Femur (tissue), 1 donor: ENCODE measurements at places on chromosomes 3 and 15.

- no peak for DNase-seq
Observed at GRCh38 chr3:105747060-105747541, 121.7 kb downstream of the CBLB start.

DNA sequence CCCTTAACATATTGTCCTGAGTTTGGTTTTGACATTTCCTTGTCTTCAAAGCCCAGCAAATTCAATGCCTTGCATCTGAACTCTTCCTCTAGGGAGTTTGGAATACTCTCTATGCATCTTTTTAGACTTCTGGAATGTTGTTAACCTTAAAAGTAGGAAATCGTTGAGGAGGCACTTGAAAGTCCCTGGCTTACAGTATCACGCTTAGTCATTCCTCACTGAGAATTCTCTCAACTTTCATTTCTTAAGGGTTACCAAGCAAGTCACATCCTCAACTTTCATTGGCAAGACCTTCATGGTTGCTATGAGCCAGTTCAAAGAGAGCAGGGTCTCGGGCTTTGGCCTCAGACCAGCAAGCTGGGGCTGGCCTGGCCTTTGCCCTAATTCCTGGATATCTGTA lies 89.9 kb downstream of the ASB7 start:
- DNase-seq, result no peak

GRCh38 chr15:77026501-77027110 lies 31.7 kb downstream of the PSTPIP1 start:
- peak; percentile 18 for DNase-seq

- DNase-seq, result no peak
Observed at GRCh38 chr3:181705086-181705480, 6.6 kb upstream of the SOX2 start.

DNA sequence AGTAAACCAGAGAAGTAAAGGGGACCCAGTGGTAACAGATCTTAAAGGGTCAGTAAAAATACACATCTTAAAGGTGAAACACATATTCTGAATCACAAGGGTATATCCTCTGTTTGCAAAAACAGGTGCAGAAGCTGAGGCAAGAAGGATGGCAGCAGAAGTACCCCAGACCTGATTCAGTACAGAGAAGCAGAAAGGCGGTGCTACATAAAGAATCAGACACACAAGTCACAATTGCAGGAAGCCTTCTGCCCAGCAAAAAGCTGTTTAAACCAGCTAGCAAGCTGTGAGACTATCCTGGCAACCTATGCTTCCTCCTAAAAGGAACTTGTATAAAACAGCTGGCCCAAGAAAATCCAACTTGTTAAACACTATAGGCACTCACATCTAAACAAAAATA lies 49.4 kb downstream of the ZNF280D start:
- DNase-seq, result no peak

- DNase-seq, result no peak
Observed at GRCh38 chr15:41893422-41894250, at the start of gene SPTBN5. Gene SPTBN5 (minus strand): TSS chr15:41894053. CDS start chr15:41893497, 556 bp downstream.

DNA sequence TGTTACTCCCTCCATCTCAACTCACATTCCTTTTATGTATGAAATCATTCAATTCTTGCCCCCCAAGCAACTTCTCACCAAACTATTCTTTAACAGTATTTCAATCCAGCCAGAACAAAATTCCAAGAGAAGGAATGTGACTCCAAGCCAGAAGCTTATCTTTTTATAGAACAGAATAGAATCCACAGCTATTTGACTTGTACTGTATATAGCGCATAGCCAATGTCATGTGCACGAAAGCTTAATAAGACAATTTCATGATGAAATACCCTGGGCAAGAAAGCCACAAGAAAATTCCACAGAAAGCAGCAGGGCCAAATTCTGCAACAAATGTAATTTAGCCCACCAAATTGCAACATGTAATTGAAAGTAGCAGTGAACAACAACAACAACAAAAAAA lies 127.6 kb upstream of the UBE2E2 start:
- DNase-seq, result no peak

GRCh38 chr3:136914739-136915138 lies 43.0 kb upstream of the IL20RB start:
- no peak for DNase-seq

DNA sequence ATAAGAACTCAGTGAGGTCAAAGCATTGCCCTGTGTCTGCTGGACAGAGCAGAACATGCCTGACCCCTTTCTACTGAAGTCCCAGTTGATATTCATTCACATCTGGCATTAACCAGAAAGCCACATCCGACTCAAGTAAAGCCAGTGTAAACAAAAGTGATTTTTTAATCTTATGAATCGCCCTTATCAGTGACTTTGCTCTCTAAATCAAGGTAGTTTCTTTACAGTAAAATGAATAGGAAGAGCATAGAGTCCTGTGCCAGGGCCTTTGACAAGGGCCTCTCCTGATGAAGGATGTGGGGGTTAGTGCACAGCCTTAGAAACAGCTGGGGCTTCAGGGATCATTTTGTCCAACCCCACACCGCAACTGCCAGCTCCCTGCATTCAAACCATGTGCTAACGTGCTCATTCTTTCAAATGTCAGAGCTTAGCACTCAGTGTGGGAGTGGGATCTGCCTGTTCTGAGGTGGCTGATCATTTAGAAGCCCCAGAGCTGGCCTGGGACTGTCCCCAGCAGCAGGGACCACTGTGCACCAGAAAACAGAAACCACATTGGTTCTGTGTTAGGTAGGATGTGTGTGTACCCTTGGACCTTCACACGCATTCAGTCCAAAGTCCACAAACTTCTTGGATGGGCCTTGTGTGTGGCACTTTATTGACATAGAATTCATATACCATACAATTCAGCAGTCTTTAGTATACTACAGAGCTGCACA lies 55.3 kb downstream of the CCR4 start:
- no peak for DNase-seq

GRCh38 chr15:74364936-74365597 lies 2.4 kb downstream of the CYP11A1 start:
- no peak for DNase-seq

DNA sequence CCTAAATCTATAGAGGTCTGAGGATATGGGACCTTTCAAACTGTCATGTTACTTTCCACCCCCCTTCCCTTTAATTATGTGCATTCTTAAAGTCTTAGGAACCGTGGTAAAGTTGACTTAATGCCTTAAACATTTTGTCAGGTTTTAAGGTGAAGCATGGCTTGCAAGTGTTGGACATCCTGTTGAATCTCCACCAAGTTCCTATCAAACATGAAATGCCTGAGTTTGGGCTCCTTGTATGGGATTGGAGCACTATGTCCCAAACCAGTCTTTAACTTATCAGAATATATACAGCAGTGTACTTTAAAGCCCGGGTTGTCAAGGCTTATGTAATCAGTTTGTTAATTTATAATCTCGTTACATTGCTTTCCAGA lies 1.1 kb downstream of the SNRK start:
- no peak for DNase-seq

DNA sequence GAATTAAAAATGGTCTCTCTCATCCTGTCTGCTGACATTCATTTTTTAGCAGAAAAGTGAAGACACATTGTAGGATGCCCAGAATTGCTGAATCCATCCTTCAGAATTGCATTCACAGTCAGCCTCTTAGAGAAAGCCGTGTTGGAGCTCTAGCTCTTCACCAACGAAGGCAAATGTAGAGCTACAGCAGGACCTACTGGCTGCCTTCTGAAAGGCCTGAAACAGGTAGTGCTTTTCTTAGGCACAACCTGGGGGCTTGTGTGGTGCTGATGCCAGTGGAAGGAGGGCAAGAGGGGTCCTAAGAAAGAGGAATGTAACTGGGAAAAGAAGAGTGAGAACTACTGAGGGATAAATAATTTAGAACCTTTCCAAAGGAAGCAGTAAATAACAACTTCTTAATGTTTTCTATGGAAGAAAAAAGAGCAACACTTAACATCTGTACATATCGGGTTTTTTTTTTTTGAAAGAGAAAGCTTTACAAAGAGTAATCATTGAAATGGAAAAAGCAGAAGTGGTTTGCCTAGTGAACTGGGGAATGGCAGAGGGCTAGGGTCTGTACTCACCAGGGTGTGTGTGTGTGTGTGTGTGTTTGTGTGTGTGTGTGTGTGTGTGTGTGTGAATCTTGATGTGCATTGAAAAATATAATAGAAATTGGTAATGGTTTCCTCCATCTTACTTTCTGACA lies 297.8 kb downstream of the SATB1 start:
- no peak for DNase-seq

GRCh38 chr15:51718219-51718618 lies 19.2 kb downstream of the LYSMD2 start:
- no peak for DNase-seq

- DNase-seq, result no peak
Observed at GRCh38 chr3:48268381-48268935, 27.6 kb downstream of the ZNF589 start.

- no peak for DNase-seq
Observed at GRCh38 chr3:18127859-18128681, 297.1 kb downstream of the SATB1 start.

- no peak for DNase-seq
Observed at GRCh38 chr3:129927072-129927471, 33.6 kb upstream of the TMCC1 start.

- DNase-seq, result no peak
Observed at GRCh38 chr3:125104639-125105038, 48.8 kb upstream of the HEG1 start.

GRCh38 chr3:184491011-184491576 lies 70.5 kb upstream of the EPHB3 start:
- no peak for DNase-seq

- DNase-seq, result no peak
Observed at GRCh38 chr15:62875626-62876021, 166.9 kb upstream of the TPM1 start.

GRCh38 chr3:10925436-10926255 lies 66.9 kb upstream of the SLC6A1 start:
- DNase-seq, result peak; percentile 6

- no peak for DNase-seq
Observed at GRCh38 chr3:102577082-102577789, 142.4 kb downstream of the ZPLD1 start.

DNA sequence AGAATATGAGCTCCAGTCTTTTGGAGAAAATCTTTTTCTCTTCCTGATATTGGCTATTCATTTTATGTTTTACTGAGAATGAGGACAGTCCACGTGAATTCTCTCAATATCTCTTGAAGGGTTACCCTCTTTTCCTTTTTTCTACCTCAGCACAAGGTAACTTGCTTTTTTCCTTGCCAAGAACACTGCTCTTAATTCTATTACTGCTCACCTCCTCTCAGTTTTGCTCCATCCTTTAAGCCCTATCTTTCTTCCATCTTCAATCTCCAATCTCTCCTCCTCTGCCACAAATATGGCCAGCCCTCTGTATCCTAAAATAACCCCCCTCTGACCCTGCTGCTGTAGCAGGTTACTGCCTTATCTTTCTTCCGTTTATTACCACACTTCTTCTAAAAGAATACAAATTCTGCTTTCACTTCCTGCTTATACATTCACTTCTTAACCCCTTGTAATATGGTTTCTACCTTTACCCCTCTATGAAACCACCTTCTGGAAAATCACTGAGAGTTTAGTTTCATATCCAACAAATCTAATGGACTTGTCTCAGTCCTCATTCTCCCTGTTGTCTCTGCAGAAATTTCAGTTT lies 89.0 kb downstream of the NFKBIZ start:
- DNase-seq, result no peak

GRCh38 chr3:40057077-40057476 lies 247.7 kb downstream of the MYRIP start:
- DNase-seq, result no peak

- no peak for DNase-seq
Observed at GRCh38 chr3:23175341-23176083, 27.6 kb upstream of the UBE2E2 start.

- no peak for DNase-seq
Observed at GRCh38 chr3:43969944-43970343, 271.7 kb upstream of the TOPAZ1 start.

- no peak for DNase-seq
Observed at GRCh38 chr15:44435893-44436667, 8.7 kb downstream of the CTDSPL2 start.

- no peak for DNase-seq
Observed at GRCh38 chr15:78800189-78800588, 11.1 kb downstream of the ADAMTS7 start.

DNA sequence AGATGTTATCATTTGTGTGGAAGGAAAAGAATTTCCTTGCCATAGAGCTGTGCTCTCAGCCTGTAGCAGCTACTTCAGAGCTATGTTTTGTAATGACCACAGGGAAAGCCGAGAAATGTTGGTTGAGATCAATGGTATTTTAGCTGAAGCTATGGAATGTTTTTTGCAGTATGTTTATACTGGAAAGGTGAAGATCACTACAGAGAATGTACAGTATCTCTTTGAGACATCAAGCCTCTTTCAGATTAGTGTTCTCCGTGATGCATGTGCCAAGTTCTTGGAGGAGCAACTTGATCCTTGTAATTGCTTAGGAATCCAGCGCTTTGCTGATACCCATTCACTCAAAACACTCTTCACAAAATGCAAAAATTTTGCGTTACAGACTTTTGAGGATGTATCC lies 15.1 kb downstream of the KLHL24 start:
- DNase-seq, result no peak

- no peak for DNase-seq
Observed at GRCh38 chr3:78822726-78823125, 945.1 kb downstream of the ROBO1 start.

GRCh38 chr15:80317389-80318182 lies 65.6 kb upstream of the CTXND1 start:
- DNase-seq, result no peak

DNA sequence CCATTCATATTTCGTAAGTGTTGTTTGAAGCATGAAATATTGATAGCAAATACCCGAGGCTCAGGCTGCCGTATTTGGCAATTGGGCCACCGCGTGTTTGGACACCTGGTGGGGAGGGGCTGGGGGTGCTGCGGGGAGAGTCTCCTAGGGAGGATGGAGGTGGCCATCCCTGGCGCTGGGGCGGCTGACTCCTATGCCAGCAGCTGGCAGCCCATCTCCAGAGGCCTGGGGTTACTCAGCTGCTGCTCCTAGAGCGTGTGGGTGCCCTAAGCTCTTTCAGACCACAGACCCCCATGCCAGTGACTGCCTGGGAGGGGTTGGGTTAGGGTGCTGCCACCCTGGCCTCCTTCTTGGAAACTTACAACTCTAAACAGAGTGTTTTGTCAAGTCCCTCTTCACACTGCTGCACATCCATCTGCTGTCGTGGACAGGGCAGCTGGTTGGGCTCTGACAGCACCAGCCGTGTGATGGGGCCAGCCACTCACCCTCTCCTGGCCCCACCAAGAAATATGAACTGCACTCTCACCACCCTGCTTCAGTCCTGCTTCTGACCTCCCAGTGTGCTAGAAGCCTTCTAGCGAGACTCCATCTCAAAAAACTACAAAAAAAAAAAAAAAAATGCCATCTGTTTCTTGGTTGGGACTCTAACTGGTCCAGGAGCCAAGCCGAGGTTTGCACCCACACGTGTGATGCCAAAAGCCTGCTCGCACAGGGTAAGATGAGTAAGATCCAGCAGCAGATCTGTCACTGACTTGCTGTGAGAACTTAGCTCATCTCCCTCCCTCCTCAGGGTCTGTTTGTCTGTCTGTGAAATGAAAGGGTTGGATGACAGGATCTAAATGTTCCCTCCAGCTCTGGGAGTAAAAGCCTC lies 156.2 kb downstream of the MEGF11 start:
- no peak for DNase-seq

DNA sequence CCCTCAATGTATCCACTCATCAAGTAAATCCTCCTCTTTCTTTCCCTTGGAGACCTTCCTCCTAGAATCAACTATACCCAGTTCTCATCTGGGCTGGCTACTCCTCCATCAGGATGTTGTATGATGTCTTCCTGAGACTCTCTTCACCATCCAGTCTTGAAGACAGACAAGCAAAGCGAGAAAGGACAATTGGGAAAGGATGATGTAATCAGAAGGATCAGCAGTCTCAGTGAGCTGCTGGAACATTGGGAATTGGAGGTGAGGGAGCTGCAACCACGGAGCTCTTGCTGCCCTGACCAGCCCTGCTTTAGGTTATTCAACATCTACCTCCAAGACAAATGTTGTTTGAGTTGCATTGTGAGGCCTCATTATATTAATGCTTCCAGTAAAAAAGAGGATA lies 48.0 kb upstream of the UBP1 start:
- DNase-seq, result no peak
